ENCODE measurements at places on chromosomes 2 and 18.

DNA sequence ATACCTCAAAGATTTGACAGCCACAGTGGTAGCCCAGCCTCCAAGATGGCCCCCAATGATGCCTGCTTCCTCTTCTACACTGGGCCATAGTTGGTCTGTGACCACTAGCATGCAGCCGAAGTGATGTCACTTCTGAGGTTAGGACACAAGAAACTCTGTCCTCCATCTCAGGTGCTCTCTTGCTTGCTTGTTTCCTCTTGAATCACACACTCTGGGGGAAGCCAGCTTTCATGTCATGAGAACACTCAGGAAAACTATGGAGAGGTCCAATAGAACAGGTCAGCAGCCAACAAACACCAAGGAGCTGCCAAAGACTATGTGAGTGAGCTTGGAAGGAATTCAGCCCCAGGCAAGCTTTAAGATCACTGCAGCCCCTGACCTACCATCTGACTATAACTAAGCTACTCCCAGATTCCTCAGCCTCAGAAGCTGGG is 3.3 kb upstream of the ADAM17 start:
- peak; percentile 97 for DNase-seq

DNA sequence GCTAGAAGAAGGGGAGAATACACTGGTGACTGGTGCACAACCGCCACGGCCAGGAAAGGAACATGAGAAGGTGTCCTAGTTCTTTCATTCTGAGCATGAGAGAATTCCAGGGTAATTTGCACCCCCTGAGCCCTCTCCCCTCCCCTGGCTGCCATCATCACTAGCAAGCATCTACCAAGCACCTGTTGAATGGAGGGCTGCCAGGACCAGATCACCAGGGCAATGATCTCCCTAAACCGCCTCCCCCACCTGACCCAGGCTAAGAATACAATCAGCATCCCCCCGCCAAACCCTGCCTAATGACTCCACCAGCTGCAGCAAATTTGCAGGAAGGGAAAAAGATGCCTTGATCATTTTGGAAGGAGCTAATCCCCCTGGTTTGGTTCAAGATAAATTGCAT is 100.2 kb downstream of the STPG4 start:
- DNase-seq, result no peak

DNA sequence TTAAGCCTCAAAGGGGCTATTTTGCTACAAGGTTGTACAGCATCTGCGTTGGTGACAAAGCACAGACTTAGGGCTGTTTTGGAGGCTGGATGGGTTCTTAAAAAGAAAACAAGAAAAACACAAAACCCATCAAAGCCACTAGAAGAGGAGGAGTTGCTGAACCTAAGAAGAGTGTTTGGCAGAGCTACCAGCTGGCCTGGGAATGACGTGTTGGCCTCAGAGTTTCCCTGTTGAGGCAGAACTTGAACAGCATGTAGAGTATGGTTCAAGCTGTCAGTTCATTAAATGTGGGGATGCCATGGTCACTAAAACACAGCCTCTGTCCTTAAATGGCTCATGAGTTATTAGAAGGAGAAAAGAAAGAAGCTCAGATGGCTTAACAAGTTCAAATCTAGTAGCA is 162.5 kb downstream of the TTC32 start:
- DNase-seq, result no peak

- DNase-seq, result no peak
Observed at GRCh38 chr2:137870682-137871081, 93.6 kb upstream of the HNMT start.

DNA sequence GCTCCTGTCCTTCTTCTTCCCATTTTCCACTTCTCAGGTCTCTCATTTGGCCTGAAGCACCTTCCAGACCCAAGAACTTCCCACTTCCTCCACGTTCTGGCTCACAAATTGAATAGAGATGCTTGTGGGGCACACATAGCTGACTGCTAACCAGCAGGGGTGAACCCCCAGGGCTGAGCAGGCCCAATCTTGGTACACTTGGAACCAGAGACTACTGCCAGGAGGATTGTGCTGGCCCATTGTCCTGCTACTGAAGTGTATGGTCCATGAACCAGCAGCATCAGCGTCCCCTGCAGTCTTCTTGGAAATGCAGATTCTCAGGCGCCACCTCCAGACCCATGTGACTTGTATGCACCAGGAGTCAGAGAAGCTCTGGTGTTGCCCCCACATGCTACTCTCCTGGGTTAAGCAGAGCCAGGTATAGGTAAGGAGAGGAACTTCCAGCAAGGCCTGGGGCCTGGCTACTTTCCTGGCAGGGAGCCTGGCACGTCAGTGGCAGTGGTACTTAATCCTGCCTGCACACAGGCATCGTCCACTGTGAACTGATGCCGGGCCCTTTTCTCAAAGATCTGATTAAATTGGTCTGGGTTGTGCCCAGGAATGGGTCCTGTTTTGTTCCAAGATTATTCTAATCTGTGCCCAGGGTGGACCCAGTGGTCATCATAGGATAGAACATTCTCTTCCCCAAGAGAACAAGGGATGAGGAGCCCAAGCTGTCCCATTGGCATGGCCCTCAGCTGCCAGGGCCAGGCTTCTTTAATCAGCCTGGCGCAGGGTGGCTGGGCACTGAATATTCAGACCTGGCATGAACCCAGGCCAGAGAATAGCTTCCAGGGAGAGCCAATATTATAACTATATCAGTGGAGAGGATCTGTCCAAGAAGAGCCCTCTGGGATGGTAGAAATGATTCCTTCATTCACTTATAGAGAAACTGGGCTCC is 248.7 kb downstream of the SOX11 start:
- DNase-seq, result no peak

DNA sequence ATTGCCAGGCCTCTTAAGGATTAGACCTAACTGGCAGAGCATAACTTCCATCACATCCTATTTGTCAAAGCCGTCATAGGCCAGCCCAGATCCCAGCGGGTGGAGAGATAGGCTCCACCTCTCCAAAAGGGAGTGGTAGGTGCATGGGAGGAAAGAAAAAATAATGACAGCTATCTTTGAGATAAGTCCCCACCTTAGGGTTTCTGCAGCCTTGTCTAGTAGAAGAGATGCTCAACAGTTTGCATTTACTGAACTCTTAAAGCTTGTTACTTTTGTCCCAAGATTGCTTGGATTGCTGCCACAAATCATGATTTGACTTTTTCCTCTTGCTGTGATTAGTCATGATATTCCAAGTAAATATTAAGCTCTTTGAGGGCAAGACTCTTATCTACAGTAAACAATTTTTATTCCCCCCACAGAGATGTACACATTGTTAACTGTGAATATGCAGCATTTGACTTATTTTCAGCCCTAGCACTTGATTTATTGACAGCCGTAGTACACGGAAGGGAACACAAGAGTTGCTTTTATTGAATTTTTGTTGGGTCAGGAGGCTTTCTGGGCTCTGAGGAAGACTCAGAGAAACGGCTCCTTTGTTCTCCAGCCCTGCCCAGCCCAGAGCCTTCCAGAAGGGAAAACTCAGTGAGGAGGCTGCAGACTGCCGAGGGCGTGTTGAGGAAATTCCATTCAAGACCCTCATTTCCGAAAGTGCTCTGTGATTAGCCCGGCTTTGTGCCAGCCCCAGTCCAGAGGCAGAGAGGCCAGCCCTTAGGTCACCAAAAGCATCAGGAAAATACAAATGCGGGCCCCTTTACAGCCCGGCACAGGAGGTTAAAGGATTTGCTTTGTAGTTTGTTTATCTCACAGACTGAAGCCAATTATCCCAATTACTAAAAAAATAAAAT is 75.5 kb upstream of the ZNF532 start:
- DNase-seq, result peak; percentile 77

- peak; percentile 90 for DNase-seq
Observed at GRCh38 chr18:36441426-36442240, 144.1 kb downstream of the FHOD3 start.

DNA sequence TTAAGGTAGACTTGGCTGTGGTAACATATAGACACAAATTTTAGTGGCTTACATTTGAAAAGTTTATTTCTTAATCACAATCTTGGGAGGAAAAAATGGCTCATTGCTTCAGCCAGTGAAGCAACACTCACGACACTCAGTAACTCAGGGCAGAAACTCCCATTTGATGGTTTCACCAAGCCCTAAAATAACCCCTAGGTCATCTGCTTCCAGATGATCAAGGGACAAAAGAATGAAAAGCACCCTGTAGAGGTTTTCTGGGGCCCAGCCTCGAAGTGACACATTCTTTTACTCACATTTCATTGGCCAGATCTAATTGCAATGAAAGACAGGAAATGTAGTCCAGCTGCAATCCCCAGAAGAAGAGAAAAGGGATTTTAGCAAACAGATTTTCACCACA is 275.9 kb downstream of the TMX3 start:
- peak; percentile 66 for DNase-seq

DNA sequence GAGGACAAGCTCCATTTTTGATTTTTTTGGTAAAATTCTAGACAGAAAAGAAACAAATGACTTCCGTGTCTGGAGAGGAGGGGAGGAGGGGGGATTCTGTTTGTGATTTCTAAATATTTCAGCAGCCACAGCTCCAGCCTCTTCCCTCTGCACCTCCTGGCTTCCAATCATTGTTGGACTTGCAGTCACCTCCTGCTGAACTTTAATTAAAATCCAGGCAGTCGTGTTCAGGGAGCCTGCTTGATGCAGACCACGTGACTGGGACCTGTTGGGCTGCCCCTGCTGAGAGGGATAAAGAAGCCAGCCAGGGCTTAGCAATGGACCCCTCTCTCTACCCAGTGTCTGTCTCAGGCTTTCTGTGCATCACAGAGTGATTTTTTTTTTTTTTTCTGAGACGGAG is 115.1 kb downstream of the SH3BP4 start:
- DNase-seq, result no peak

DNA sequence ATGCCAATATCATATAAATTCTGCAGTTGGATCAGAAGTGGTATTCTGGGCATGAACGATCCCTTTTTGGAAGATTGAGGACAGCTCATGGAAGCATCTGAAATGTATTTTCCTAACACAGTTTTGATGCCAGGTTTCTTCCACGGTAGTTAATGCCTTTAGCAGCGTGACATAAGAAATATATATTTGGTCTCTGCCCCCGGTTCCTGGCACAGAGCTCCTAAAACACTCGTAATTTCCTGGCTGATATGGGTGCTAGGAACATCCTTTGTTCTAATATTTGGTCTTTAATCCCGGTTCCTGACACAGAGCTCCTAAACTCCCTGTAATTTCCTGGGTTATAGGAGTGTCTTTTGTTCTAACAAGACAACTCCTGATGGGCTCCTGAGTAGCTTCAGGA is 8.2 kb upstream of the CABLES1 start:
- DNase-seq, result no peak

- no peak for DNase-seq
Observed at GRCh38 chr2:46813020-46813415, 102.6 kb downstream of the MCFD2 start.

GRCh38 chr18:13364721-13365205 is 146.2 kb downstream of the LDLRAD4 start:
- DNase-seq, result no peak

DNA sequence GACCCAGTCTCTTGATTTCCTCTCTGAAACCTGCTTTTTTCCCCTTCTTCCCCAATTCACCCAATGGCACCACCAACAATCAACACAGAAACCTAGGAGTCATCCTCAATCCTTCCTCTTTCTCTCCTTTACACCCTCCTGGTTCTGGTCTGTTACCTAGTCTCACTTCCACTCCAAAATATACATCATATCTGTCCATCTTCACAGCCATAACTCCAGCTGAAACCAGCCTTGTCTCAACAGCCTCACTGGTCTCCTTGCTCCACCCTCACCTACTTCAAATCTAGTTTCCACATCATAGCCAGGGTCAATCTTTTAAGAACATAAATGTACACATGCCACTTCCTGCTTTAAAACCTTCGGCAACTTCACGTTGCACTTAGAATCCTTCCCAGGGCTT is 11.8 kb upstream of the TWSG1 start:
- DNase-seq, result no peak

DNA sequence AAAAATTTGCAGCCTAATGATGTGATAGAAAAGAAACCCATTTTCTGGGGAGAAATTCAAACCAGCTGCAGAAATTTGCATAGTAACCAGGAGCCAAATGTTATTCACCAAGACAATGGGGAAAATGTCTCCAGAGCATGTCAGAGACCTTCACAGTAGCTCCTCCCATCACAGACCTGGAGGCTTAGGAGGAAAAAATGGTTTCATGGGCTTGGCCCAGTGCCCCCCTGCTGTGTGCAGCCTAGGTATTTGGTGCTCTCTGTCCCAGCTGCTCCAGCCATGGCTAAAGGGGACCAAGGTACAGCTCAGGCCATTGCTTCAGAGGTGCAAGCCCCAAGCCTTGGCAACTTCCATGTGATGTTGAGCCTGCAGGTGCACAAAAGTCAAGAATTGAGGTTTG is 352.9 kb downstream of the PLCL1 start:
- no peak for DNase-seq

DNA sequence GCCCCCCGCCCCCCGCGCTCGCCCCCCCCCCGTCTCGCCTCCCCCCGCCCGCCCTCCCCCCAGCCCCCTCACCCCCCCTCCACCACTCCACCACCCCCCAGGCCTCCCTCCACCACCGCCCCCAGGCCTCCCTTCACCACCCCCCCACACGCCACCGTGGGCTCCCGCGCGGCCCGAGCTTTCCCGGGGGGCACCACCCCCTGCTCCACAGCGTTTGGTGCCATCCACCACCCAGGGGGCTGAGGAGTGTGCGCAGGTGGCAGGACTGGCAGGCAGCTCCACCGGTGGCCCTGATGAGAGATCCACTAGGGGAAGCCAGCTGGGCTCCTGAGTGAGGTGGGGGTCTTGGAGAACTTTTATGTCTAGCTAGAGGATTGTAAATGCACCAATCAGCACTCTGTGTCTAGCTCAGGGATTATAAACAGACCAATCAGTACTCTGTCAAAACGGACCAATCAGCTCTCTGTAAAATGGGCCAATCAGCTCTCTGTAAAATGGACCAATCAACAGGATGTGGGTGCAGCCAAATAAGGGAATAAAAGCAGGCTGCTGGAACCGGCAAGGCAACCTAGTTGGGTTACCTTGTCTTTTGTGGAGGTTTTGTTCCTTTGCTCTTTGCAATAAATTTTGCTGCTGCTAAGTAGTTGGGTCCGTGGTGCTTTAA is 43.0 kb upstream of the ITSN2 start:
- no peak for DNase-seq

GRCh38 chr2:161961061-161961460 is 113.0 kb downstream of the DPP4 start:
- no peak for DNase-seq

GRCh38 chr18:63708650-63709049 is 5.9 kb downstream of the SERPINB11 start:
- DNase-seq, result peak; percentile 85

GRCh38 chr2:217749008-217749407 is 253.8 kb downstream of the TNS1 start:
- no peak for DNase-seq

GRCh38 chr2:134118279-134119116 is 135.4 kb upstream of the MGAT5 start:
- DNase-seq, result peak; percentile 96

DNA sequence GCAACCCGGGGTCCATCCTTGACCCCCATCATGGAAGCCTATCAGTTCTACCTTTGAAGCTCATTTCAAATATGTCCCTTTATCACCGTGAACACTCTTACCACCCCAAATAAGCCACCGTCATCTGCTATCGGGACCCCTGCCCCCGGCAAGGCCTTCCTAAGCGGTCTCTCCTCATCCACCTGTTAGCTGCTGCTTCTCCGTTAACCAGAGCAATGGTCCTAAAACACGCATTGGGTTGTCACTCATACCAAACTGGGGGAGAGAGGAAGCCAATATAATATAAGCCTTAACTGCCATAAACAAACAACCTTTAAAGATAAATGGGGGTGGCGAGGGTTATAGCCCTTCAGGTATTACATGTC is 680 bp downstream of the ASNSD1 start:
- no peak for DNase-seq

GRCh38 chr2:216651351-216651881 is 18.2 kb downstream of the IGFBP2 start:
- peak; percentile 86 for DNase-seq

GRCh38 chr18:49819823-49820671 is 6.7 kb upstream of the ACAA2 start:
- DNase-seq, result peak; percentile 30
